RPMI8226 (cell line): ENCODE measurements at places on chromosomes 7 and 10.
A peak's percentile ranks its signal among the peaks of the same experiment; 100 is the strongest.

- no peak for DNase-seq
These were observed 18.0 kb upstream of the MEST start for GRCh38 chr7:130473876-130474275.

- DNase-seq, result no peak
These were observed 6.0 kb upstream of the MKLN1 start for GRCh38 chr7:131321656-131322055.

DNA sequence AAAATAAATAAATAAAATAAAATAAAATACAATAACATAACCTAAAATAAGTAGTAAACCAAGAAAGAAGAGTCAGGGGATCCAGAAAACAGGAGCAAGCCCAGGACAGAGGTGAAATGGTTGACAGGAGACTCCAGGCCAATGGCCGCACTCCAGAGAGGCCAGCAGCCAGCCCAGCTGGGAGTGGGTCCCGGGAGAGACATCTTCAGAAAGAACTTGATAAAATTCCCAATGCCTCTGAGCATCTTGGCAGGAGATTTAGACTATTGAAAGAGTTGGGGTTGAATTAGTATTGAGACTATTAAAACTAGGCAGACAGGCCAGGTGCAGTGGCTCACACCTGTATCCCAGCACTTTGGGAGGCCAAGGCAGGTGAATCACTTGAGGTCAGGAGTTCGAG is 62.6 kb downstream of the CLIP2 start:
- DNase-seq, result no peak

GRCh38 chr7:123472327-123472726 is 62.1 kb downstream of the IQUB start:
- peak; percentile 8 for DNase-seq

- DNase-seq, result no peak
These were observed 23.7 kb downstream of the PAPSS2 start for GRCh38 chr10:87683356-87683755.

GRCh38 chr7:44386139-44386913 is 60.9 kb upstream of the CAMK2B start:
- DNase-seq, result no peak

GRCh38 chr10:48461623-48462481 is 143.0 kb downstream of the ARHGAP22 start:
- no peak for DNase-seq

GRCh38 chr7:139948587-139949335 is 114.0 kb downstream of the PARP12 start:
- DNase-seq, result no peak
